ENCODE measurements at places on chromosomes 4 and X. TPM values are rescaled to one million over a fixed set of nuclear protein-coding genes. Genes with fewer than 3 reads are reported as not detected.

Gene KLB
- polyA plus RNA-seq: not detected

Gene GLRA3
- not detected for polyA plus RNA-seq

Gene HPSE
- 31.2 TPM for polyA plus RNA-seq

Gene STAP1
- polyA plus RNA-seq: not detected

Gene PPARGC1A
- 0.58 TPM for polyA plus RNA-seq

Gene NDST4
- polyA plus RNA-seq: not detected

Gene FDCSP
- polyA plus RNA-seq: not detected

Gene MMAA
- 4.0 TPM for polyA plus RNA-seq

- peak; percentile 35 for DNase-seq
These were observed 91.2 kb downstream of the HUWE1 start for GRCh38 chrX:53595266-53595810.

GRCh38 chr4:26058537-26058936, 144.5 kb downstream of the SMIM20 start:
- no peak for DNase-seq

DNA sequence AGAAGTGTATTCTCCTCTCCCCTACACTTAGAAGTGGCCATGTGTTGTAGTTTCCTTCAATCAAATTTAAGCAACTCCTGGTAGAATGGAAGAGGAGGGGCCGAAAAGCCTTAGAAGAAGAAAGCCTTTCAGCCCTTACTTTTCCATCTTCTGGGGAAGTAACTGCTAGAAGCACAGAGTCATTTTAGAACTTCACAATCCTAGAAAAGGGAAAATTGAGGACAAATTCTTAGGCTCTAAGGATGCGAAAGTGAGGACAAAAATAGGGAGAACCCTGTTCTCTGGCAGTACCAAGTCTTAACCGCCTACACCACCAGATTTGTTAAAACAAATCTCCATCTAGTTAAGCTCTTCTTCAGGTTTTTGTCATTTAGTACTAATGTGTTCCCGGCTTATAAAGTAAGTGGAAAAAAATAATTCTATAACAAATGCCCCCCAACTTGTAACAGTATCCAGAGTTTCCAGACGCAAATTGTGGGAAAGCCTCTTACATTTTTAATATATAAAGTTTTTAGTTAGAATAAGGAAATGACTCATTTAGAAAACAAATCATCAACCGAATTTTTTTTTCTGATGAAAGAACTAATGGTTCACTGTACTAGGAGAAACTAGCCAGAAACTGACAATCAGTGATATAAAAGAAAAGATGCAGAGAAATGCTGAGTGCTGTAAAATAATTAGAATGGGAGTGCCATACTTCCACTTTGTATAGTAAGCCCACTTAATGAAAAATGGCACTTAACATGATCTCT, 76.0 kb downstream of the ARAP2 start:
- no peak for DNase-seq

GRCh38 chr4:84455697-84456096, 43.4 kb downstream of the NKX6-1 start:
- DNase-seq: no peak

GRCh38 chr4:53508446-53508845, 82.8 kb downstream of the LNX1 start:
- no peak for DNase-seq

GRCh38 chr4:169269916-169270809, 593 bp downstream of the SH3RF1 start:
- DNase-seq: peak; percentile 39

DNA sequence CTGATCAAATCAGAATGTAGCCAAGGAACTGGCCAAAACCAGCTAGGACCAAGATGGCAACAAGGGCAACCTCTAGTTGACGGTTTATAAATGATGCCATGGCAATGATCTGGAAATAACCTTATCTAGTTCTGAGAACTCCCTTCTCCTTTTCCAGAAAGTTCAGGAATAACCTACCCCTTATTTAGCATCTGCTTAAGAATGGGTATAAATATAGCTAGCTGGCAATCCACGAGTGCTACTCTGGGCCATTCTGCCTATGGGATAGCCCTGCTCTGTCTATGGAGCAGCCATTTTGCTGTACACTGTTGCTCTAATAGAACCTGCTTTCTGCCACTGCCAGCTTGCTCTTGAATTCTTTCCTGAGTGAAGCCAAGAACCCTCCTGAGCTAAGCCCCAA, 184.4 kb upstream of the TBC1D9 start:
- no peak for DNase-seq

DNA sequence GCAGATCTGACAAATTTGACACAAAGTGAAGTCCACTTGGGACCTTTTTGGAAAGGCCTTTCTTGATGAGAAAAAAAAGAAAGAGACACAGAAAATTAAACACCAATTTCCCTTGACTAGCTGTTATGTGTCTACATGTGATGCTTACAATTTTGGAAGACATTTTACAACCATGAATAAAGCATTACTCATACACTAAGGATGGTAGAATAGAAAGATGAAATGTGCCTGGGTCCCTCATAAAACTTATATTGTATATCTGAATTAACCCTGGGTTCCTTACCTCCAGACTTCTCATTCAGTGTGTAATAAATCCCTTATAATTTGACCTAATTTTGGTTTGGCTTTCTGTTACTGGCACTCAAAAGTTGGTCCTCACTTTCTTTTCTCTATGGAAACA, 16.5 kb upstream of the GRIA3 start:
- no peak for DNase-seq

DNA sequence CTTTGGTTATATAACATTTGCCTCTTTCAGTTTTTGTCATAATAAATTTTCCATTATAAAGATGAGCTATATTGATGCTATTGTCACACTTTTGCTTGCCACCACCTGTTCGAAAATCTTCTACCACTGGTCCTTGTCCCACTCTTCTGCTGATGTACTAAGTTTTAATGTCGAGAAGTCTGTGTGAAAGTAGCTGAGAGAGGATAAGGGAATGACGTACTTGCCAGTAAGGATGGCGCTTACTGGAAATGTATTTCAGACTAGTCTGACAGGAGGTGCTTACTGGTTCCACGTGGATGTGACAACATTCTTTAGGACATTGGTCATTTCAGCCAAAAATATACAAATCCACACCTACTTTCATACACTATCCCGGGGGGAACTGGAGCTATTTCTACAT, 132.7 kb upstream of the NR3C2 start:
- DNase-seq: no peak

DNA sequence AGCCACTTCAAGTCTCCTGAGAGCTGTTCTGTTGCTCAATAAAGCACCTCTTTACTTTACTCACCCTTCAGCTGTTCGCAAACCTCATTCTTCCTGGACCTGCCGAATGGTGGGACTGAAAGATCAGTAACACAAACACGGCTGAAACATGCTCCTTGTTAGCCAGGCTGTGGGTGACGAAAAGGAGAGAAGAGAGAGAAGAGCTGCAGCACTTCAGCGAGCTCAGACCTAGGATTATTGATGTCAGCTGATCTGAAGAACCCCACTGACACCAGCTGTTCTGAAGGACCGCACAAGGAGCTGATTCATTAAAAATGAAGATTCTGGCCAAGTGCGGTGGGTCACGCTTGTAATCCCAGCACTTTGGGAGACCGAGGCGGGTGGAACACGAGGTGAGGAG, 2020.0 kb upstream of the ADGRL3 start:
- no peak for DNase-seq

GRCh38 chr4:88759039-88759894, 61.6 kb upstream of the NAP1L5 start:
- DNase-seq: no peak

- DNase-seq: no peak
These were observed 235.7 kb upstream of the HAND2 start for GRCh38 chr4:173765751-173766150.

- DNase-seq: no peak
These were observed 77.6 kb upstream of the PCDH18 start for GRCh38 chr4:137609718-137610430.

GRCh38 chrX:96445531-96446065, 239.0 kb upstream of the DIAPH2 start:
- DNase-seq: peak; percentile 3

DNA sequence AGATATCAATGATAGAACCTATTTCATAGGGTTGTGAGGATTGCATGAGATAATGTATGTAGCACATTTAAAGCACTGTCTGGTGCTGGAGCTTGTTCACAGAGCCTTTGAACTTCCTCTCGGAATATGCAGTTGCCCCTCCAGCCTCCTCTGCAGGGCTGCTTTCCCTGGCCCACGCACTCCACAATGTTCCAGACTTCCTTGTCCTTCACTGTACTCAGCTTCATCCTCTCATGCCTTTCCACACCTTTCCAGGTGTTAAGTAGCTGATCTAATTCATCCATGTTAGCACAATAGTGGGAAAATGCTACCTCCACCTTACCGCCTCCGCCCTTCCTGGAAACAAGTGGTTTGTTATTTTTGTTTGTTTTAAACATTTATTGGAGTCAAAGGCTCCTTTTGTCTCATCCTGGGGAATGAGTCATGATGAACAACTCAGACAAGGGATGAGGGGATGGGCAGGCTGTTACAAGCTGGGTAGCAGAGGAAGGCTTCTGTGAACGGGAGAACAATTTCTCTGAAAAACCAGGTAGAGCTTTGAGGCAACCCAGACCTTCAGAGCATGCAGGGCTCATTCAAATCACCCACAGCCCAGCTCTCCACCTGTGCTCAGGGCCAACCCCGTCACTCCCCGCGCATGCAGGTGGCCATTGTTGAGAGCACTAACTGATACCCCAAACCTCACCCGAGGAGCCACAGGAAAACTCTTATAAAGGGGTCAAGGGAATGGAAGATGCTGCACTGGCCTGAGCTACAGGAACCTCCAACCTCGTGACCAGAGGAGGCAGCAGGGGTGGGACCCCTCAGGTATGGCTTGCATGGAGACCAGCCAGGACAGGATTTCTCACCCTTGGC, 84.9 kb upstream of the TBL1X start:
- no peak for DNase-seq

GRCh38 chrX:74178536-74178935, 125.4 kb upstream of the ZCCHC13 start:
- no peak for DNase-seq

DNA sequence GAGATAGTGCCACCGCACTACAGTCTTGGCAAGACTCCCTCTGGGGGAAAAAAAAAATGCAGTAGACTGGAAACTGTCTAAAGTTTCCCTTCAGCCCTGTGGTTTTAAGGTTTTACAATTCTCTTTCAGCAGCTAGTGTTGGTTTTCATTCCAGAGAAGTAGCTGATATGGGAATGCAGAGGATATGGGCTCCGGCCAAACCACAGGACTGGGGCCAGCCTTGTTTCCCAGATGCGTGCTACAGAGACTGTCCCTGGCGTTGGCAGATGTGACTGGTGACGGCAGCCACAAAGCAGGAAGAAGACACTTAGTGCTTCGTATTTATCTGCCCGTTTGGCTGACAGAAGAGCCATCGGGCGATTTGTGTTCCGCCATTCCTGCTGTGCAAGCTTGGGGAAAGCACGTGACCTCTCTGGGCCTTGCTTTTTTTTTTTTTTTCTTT, 43.2 kb downstream of the ZBTB49 start:
- no peak for DNase-seq

DNA sequence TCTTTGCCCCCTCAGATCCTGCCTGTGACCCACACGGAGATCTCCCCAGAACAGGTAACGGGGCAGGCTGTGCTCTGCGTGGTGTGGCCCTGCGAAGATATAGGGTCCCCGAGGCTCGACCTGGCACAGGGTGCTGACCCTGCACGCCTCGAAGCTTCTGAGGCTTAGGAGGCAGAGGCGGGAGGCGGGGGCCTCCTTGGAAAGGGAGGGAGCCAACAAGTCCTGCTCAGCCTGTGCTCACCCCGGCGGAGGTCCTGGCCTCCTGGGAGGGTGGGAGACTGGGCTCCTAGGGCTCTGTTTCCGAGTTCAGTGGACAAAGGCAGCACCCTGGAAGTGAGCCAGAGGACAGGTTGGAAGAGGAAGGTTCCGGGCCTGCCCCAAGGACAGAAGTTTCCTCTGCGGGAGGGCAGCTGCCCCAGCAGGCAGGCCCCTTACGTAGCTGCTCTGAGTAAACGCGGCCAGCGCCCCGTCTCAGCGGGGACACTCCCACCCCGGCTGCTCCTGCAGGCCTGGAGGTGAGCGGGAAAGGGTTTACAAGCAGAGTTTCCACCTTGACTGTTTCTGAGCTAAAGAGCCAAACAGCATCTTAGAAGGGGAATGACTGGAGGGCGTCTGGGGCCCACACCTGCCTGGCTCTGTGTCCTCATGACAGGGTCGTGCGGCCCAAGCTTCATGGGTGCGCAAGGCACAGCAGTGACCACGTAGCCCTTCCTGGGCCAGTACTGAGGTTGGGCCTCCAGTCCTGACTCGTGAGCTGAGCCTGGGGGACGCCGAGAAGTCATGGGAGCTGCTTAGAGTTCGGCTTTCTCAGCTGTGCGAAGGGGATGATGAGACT, 16.1 kb downstream of the TMEM175 start:
- DNase-seq: no peak

DNA sequence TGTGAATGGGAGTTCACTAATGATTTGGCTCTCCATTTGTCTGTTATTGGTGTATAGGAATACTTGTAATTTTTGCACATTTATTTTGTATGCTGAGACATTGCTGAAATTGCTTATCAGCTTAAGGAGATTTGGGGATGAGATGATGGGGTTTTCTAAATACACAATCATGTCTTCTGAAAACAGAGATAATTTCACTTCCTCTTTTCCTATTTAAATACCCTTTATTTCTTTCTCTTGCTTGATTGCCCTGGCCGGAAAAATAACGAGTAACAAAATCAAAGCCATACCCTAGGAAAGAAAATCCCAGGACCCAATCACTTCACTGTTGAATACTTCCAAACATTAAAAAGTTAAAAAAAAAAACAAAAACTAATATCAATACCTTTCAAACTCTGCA, 67.7 kb upstream of the UGT2B4 start:
- DNase-seq: no peak

GRCh38 chr4:6410068-6410467, 62.3 kb downstream of the PPP2R2C start:
- DNase-seq: no peak

GRCh38 chr4:123591875-123592274, 195.3 kb downstream of the SPRY1 start:
- no peak for DNase-seq

GRCh38 chr4:148007314-148007760, 275.4 kb downstream of the ARHGAP10 start:
- peak; percentile 67 for DNase-seq
